MM.1S (cell line): ENCODE measurements at places on chromosomes 11 and 22.
A peak's percentile ranks its signal among the peaks of the same experiment; 100 is the strongest.

DNA sequence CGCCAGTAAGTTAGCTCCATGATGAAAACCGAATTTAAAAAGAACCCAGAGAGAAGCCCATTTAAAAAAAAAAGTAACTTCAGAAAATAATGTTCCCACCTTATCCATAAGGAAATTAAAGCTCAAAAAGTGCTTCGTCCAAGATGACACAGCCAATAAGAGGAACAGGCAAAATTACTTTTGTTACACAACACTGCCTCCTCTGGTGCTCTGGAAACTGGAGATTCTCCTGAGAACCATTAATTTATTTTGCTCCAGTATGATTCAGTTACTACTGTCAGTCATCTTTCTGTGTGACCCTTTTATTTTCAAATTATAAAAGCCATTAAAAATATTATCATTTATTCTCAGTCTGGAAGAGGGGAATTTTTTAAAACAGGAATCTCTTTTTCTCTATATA, 2.0 kb downstream of the IFT27 start:
- peak; percentile 15 for DNase-seq

DNA sequence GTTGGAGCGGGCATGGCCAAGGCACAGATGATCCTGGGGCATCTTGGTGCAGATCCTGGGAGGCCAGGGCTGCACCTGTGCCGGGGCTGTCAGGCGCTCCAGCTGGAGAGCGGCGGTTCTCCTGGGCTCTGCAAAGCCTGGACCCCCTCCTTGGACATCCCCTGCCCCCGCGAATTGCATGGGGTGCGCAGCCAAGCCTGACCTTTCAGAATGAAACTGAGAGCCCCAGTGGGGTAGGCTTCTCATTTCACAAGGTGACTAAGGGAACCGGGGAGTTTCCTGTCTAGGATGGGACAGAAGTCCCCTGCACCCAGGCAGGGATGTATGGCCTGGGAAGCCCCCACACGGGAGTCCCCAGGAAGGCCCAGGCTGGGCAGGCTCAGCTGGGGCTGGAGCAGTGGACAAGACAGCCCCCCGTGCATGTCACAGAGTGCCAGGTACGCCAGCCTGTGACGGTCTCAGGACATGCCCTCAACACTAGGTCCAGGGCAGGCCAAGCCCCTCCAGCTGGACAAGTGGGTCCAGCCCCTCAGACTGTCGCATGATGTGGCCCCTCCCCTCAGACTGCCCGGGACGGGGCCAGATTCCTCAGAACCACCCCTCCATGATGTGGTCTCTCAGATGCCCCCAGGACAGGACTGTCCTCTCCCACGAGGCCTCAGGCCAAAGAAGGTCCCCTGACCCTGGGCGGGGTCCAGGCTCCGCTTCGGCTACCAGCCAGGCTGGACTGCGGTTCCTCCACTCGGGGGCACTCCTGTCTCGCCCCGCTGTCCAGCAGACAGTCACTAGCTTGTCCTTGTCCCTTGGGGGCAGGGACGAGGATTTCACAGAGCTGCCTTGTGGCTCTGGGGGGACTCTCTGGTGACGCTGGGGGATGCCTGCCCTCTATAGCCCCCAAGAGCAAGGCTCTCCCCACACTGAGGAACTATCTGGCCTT, 2.3 kb downstream of the LSP1 start:
- no peak for DNase-seq

- DNase-seq: no peak
These were observed 2.8 kb upstream of the PHLDB1 start for GRCh38 chr11:118604566-118604965.

- no peak for DNase-seq
These were observed 42.4 kb upstream of the GLYAT start for GRCh38 chr11:58774164-58774593.

- no peak for DNase-seq
These were observed 102.7 kb upstream of the ANO3 start for GRCh38 chr11:26229257-26229656.

DNA sequence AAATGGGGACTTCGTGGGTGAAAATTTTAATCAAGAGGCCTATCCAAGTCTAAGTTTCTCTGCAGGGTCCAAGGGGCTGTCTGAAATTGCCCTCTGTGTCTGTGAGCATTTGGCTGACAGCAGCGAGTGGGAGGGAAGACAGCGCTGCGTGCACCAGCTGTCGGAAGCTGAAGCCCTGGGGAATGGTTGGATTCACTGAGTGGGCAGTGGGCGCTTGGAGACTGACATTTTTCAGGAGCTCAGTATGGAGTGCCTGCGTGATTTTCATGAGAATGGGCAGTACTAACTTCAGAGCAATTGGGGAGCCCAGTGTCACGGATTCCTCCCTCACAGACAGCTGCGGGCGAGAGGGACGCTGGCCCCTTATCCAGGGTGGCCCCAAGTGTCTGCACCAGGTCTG, 388.8 kb upstream of the B3GAT1 start:
- no peak for DNase-seq

DNA sequence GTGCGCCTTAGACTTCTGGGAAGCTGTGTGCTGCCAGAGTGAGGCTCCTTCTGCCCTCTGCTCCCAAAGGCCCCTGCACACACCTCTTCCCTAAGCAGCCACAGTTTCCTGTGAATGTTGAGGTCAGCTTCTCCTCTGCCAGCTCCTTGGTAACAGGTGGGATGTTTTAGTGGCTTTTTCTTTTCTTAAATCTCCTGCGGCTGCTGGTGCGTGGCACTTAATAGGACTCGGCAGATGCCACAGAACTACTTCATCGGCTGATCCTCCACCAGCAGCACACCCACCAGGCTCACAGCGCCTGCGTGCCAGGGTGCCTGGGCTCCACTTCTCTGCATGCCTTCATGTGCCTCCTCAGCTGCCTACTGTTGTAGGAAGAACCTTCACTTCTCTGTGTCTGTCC, 87.8 kb downstream of the RCN1 start:
- DNase-seq: no peak

- DNase-seq: no peak
These were observed 5.7 kb upstream of the SIDT2 start for GRCh38 chr11:117172724-117173421.

GRCh38 chr22:30828187-30829155, 133.8 kb downstream of the OSBP2 start:
- DNase-seq: no peak

DNA sequence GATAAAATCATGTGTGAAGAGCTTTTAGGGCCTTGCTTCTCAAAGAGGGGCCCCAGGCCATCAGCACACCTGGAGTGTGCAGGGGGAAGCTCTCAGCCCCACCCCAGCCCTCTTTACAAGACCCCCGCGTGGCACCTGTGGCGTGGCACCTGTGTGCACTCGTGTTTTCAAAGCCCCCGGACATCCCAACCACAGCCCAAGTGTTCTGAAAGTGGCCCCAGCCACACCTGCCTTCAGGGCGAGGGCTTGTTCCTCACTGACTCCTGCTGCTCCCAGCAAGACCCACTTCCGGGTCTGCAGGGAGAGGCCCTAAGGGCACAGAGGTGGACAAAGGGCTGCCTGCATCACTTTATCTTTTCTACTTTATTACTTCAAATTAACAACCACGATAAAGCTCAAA, 17.5 kb upstream of the TMEM184B start:
- DNase-seq: no peak

DNA sequence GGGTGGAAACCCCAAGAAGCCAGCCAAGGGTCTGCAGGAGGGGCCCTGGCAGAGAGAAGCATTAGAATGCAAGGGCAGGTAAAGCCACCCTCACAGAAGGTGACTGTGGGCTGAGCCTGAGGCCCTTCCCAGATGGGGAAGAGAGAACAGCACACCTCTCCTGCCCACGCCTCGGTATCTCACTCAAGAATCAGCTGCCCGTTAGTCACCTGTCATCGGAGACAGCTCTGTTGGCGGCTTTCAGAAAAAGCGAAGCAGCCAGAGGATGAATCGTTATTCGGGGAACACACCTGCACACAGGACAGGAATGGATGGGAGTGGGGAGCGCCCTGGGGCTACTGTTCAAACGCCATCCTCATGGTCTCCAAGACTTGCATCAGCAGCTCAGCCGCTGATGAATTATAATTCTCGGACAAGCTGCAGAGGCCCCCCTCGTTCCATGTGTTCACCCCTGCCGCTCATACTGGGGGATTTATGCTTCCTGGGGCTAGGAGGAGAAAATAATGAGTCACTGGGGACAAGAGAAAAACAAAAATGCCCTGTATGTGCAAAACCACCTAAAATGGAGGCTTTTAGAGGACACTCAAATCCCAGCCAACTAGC, 21.6 kb upstream of the TMA7B start:
- DNase-seq: no peak

- peak; percentile 89 for DNase-seq
These were observed 11.4 kb downstream of the PACS1 start for GRCh38 chr11:66081505-66081904.

- no peak for DNase-seq
These were observed 82.3 kb upstream of the PHOX2A start for GRCh38 chr11:72326151-72326848.

- DNase-seq: no peak
These were observed 747 bp downstream of the TPCN2 start for GRCh38 chr11:69049490-69049867.

DNA sequence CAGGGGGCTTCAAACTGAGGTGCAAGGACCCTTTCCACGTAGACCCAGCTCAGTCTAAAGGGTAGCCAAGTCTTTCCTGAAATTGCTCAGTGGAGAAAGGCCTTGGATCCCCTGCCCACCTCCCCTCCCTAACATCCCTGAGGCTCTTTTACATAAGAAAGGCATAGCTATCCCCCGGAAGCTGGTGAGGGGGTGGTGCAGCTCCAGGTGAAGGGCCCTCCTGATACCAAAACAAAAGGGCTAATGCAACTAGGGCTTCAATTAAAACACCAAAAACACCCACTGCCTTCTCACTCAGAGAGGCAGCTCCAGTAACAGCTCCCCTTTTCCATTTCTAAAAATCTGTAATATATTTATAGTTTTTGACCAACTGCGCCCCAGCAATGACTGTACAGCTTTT, 5.8 kb downstream of the SHANK2 start:
- DNase-seq: no peak

DNA sequence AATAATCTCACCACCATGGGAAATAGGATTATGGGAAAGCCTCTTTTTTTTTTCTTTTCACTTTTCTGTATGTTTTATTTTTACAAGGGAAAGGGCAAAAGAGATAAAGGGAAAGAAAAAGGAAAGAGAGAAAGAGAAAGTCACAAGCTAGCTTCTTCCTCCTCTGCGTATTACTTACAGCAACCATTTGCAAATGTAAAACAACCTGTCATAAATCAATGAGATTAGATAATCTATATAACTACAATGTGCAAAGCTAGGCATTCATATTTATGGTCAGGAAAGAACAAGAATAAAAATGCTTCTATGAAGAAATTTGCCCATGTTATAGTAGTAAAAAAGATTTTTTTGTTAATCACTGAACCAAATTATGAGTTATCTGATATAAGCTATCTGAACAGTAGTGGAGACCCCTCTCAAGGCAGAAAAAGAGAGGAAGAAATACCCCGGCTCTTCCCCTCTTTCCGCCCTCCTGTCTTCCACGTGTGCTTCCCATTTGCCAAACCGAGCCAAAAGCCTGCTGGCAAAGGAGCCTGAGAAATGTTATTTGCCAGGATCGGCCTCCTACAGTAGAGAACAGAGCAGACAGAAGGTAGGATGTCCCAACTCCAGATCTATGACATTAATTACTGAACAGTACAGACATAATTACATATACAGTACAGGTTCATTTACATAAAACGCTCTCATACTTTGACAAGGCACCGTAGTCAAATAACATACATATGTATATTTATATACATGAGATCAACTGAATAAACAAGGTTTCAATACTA, 50.2 kb downstream of the ARHGAP32 start:
- no peak for DNase-seq

GRCh38 chr22:36884349-36885158, 23.7 kb downstream of the NCF4 start:
- no peak for DNase-seq

- no peak for DNase-seq
These were observed 65.6 kb downstream of the INSC start for GRCh38 chr11:15180212-15180792.

DNA sequence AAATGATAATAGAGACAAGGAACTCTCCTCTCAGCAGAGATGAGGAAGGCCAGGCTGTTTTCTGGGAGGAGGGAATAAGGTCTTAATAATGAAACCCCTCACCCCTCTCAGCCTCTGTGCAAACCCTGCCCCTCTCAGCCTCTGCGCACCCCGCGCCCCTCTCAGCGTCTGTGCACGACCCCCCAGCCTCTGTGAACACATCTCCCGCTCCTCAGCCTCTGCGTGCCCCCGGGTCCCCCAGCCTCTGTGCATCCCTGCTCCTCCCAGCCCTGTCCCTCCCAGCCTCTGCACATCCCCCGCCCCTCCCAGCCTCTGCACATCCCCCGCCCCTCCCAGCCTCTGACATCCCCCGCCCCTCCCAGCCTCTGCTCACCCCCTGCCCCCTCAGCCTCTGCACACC, 837.8 kb downstream of the TBC1D22A start:
- DNase-seq: no peak

DNA sequence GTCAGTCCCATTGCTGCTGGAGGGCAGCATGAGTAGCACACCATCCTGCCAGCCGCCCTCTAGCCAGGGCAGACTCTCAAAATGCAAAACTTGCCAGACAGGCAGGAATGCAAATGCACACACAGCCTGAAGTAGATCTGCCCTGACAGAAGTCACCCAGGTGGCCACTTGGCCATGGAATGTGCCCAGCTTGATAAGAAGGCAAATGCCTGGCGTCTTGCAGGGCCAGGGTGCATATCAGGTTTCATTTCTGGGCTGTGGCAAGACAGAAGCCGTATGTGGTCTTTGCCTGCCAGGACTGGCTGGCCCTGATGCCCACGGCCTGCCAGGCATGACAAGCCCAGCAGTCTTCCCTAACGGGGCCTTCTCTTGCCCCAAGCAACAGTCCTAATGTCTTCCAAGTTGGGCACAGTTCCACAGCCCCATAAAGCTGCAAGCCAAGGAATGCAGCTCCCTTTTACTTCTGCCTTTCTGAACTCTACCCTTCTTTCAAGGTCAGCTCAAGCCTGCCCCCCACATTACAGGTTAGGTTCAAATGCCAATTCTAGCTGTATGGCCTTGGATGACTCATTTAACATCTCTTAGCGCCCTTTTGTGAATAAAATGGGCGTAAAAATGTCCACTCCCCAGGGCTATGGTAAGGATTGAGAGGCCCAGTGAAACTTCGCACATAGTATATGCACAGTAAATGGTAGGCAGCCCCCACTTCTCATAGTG, 29.7 kb downstream of the POU2AF3 start:
- DNase-seq: no peak

- no peak for DNase-seq
These were observed 74.2 kb upstream of the SLC25A18 start for GRCh38 chr22:17489101-17489500.

- no peak for DNase-seq
These were observed 50.3 kb upstream of the SORL1-AS1 start for GRCh38 chr11:121503051-121503450.

- no peak for DNase-seq
These were observed 1378.0 kb downstream of the BRD1 start for GRCh38 chr22:48449466-48450187.

- DNase-seq: no peak
These were observed 13.7 kb downstream of the MFNG start for GRCh38 chr22:37472418-37473006.

DNA sequence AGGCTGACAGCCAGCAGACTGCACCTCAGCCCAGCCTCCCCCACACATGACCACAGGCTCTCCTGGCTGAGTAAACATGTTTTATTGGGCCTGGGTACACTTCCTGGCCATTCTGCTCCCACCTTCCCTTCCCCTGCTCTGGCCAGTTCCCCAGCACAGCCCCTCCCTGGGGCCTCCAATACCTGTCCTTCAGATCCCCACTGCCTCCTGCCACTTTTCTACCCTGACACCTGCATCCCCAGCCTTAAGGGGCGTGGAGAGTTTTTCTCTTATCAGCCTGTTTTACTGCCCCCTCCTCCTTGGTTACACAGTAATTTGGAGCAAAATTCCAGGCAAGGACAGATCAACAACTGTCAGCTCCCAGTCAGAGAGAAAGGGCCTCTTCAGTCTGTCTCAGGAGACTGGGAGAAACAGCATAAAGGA, at the start of gene ISX:
ISX (plus strand) TSS at position 363 of the 423 bp plus-strand sequence. CDS start 930 bp downstream, outside the sequence.
- DNase-seq: no peak
